ENCODE measurements at places on chromosomes 4 and X. TPM values are rescaled to one million over a fixed set of nuclear protein-coding genes. Genes with fewer than 3 reads are reported as not detected.

The ASB11 gene
- not detected for total RNA-seq

The TCEAL7 gene
- not detected for total RNA-seq

GRCh38 chr4:11415409-11416070 is 13.2 kb downstream of the HS3ST1 start:
- no peak for DNase-seq
- H3K36me3 ChIP-seq: no peaks in the 10 kb centered on the region
- no peak overlapping the region for H3K27ac ChIP-seq
- no peaks in the 10 kb centered on the region for H3K4me1 ChIP-seq

- H3K27me3 ChIP-seq: no peaks in the 10 kb centered on the region
- peak overlapping the region; percentile 93 for H3K4me3 ChIP-seq
- peaks cover 53% of the 10 kb centered on the region for H3K36me3 ChIP-seq
- peak overlapping the region; percentile 97 for H3K27ac ChIP-seq
- peak; percentile 60 for DNase-seq
Measured at GRCh38 chr4:40197879-40198689, 1.3 kb downstream of the RHOH start.

GRCh38 chrX:149494844-149495565 is 10.1 kb downstream of the IDS start:
- H3K4me3 ChIP-seq: no peak overlapping the region
- H3K4me1 ChIP-seq: peaks cover 2% of the 10 kb centered on the region
- no peaks in the 10 kb centered on the region for H3K27me3 ChIP-seq
- no peak for DNase-seq

DNA sequence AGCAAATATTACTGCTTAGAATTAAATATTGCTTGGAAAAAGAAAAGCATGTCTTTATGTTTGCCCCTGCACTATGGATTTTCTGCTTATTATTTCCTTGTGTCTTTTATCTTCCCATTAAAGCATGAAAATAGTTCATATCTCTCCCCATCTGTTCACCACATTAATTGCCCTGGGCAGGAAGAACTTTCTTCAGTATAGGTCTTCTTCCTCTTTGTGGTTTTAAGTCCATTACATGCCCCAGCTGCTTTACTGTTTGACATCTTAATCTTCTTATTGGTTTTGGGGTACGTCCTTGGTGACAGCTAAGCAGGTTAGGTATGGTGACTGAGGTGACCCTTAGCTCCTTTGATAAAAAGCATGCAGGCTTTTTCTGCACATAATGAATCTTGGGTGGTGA is 157.3 kb downstream of the AASDH start:
- peaks cover 6% of the 10 kb centered on the region for H3K4me1 ChIP-seq
- DNase-seq: no peak
- peaks cover 2% of the 10 kb centered on the region for H3K36me3 ChIP-seq
- H3K27me3 ChIP-seq: peaks cover 2% of the 10 kb centered on the region
- no peak overlapping the region for H3K4me3 ChIP-seq

DNA sequence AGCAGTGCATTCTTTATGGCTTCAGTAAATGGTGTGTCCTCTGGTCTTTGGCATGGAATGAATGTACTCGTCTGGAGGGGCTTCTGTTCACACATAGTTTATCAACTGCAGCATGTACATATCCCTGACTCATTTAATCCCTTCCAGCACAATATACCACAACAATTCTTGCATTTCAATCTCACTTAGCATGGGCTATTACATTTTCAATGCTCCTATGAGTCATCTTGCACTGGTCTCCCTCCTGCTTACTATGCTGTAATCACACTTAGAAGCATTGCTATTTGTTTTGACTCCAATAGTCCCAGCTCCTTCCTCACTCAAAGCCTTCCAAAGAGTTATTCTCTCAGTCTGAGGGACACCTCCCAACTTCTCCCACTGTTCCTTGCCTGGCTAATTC is 180.9 kb upstream of the NUDT10 start:
- DNase-seq: no peak
- H3K4me3 ChIP-seq: no peak overlapping the region
- H3K4me1 ChIP-seq: no peaks in the 10 kb centered on the region
- no peak overlapping the region for H3K27ac ChIP-seq

DNA sequence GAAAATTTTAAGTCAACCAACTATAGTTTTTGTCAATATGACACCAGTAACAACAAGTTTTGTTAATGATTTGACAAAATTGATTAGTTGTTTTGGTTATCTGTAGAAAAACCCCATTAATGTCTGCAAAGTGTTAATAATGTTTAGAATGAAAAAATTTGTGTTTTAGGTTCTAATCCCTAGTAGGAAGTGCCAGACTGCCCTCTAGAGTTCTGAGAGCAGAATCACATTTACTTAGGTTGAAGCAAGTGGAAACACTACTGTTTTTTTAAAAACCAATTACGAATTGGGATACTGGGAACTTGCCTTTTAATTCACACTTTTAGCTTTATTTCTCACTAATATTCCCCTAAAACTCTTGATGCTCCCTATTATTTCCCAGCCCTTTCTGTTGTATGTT is 101.1 kb upstream of the CYLC1 start:
- H3K27ac ChIP-seq: no peak overlapping the region
- H3K4me3 ChIP-seq: no peak overlapping the region
- H3K36me3 ChIP-seq: no peaks in the 10 kb centered on the region
- no peaks in the 10 kb centered on the region for H3K4me1 ChIP-seq
- DNase-seq: no peak
- no peaks in the 10 kb centered on the region for H3K27me3 ChIP-seq

GRCh38 chr4:182494103-182494502 is 250.9 kb downstream of the TENM3 start:
- peaks cover 13% of the 10 kb centered on the region for H3K27me3 ChIP-seq
- DNase-seq: no peak
- no peak overlapping the region for H3K27ac ChIP-seq
- H3K36me3 ChIP-seq: no peaks in the 10 kb centered on the region
- H3K4me3 ChIP-seq: no peak overlapping the region

- no peaks in the 10 kb centered on the region for H3K36me3 ChIP-seq
- H3K27me3 ChIP-seq: peaks cover 15% of the 10 kb centered on the region
Measured at GRCh38 chrX:49756692-49757091, 60.9 kb upstream of the PAGE1 start.

- no peak for DNase-seq
- H3K27ac ChIP-seq: no peak overlapping the region
- H3K36me3 ChIP-seq: no peaks in the 10 kb centered on the region
- no peak overlapping the region for H3K4me3 ChIP-seq
- H3K4me1 ChIP-seq: no peaks in the 10 kb centered on the region
- no peaks in the 10 kb centered on the region for H3K27me3 ChIP-seq
Measured at GRCh38 chrX:30483996-30484395, 93.6 kb downstream of the TASL start.

GRCh38 chr4:113223001-113223400 is 173.5 kb downstream of the ANK2 start:
- no peaks in the 10 kb centered on the region for H3K4me1 ChIP-seq
- no peak overlapping the region for H3K27ac ChIP-seq
- peaks cover 3% of the 10 kb centered on the region for H3K27me3 ChIP-seq
- no peak for DNase-seq
- no peaks in the 10 kb centered on the region for H3K36me3 ChIP-seq

DNA sequence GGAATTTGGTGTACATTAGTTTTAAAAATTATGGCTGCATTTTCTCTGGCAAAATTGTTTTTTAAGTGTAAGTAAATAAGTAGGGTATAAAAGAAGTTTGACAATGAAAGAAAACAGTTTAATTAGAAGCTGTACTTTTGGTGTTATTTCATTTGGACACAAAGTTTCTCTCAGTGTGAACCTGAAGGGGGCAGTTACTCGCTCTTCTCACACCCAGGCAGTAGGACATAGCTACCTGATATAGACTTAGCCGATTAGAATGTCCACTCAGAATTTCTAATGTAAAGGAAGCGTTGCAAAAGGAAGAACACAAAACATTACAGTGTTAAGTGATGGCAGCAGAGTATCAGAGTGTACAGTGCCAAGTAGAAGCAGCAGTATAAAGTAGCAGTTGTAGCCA is 311.9 kb upstream of the TECRL start:
- H3K4me1 ChIP-seq: no peaks in the 10 kb centered on the region
- no peak overlapping the region for H3K4me3 ChIP-seq
- no peak for DNase-seq
- no peaks in the 10 kb centered on the region for H3K36me3 ChIP-seq

Data from activated naive CD8-positive, alpha-beta T cell treated with anti-CD3 and anti-CD28 coated beads, Interleukin-2, amount 10 ng/mL, durations not matched to agents 7 days and 5 days (primary cell).